Anterior cingulate cortex (tissue), 58 donors: ENCODE measurements at places on chromosomes 11 and 22.

DNA sequence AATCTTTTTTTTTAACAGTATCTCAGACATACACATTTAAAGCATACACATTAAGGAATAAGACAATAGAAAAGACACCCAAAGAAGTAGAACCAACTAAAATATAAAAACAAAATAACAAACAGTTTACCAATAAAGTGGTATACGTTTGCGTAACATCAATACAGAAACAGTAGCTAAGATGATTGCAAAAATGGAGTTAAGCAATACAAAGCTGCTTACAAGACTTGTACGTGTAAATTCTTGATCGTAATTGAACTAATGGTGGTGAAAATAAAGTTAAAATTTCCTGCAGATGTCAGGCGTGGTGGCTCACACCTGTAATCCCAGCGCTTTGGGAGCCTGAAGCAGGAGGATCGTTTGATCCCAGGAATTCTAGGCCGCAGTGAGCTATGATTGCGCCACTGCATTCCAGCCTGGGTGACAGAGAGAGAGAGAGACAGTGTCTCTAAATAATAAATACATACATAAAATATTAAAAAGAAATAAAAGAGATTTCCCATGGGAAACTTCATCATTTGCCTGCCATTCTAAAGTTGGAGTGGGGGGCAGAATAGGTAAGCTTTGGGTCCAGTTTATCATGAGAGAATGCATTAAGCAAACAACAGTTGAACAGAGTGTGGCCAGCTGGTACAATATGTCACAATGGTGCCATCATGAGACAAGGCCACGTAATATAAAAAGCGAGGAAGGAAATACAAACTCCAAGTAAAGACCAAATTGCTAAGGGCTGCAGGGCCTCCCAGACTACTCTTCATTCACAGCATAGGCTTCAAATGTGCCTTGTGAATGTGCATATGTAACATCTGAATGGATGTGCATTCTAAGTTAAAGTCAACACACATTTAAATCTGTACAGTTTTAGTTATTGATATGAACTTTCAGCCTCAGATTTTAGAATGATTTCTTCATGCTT is 38.9 kb upstream of the EED start:
- no peak for DNase-seq

- DNase-seq: peak; percentile 61
Measured at GRCh38 chr22:36343720-36344105, 44.1 kb downstream of the MYH9 start.

GRCh38 chr11:114522818-114523217 is 36.9 kb downstream of the NXPE1 start:
- DNase-seq: no peak

GRCh38 chr11:123690485-123690884 is 36.1 kb upstream of the SCN3B start:
- peak; percentile 39 for DNase-seq

GRCh38 chr11:70667767-70668166 is 269.4 kb downstream of the CTTN start:
- no peak for DNase-seq

GRCh38 chr11:95253141-95253540 is 22.1 kb upstream of the SESN3 start:
- DNase-seq: no peak

- DNase-seq: no peak
Measured at GRCh38 chr11:1759851-1760220, 3.9 kb downstream of the CTSD start.

DNA sequence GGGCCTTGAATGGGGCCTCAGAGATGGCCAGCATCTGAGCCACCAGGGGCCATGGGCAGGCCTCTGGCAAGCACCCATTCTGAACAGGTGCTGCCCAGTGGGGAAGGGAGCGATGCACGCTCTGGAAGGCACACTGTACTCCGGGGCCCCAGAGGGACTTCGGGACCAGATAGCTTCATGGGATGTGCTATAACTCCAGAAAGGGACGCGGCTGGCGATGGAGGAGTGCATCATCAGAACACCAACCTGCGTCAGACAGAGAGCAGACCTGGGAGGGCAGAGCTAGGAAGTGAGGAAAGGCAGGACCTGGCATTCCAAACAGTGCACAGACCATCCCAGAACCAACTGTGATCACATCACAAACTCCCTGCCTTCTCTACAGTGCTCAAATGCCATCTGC is 16.8 kb downstream of the DGCR2 start:
- no peak for DNase-seq

GRCh38 chr11:34614344-34615104 is 6.4 kb upstream of the EHF start:
- DNase-seq: no peak

GRCh38 chr11:122559734-122560382 is 95.7 kb upstream of the UBASH3B start:
- DNase-seq: no peak

GRCh38 chr22:17106785-17107546 is 14.2 kb downstream of the TMEM121B start:
- DNase-seq: no peak

GRCh38 chr11:5348551-5349194 is 2.6 kb upstream of the OR51B6 start:
- DNase-seq: no peak

DNA sequence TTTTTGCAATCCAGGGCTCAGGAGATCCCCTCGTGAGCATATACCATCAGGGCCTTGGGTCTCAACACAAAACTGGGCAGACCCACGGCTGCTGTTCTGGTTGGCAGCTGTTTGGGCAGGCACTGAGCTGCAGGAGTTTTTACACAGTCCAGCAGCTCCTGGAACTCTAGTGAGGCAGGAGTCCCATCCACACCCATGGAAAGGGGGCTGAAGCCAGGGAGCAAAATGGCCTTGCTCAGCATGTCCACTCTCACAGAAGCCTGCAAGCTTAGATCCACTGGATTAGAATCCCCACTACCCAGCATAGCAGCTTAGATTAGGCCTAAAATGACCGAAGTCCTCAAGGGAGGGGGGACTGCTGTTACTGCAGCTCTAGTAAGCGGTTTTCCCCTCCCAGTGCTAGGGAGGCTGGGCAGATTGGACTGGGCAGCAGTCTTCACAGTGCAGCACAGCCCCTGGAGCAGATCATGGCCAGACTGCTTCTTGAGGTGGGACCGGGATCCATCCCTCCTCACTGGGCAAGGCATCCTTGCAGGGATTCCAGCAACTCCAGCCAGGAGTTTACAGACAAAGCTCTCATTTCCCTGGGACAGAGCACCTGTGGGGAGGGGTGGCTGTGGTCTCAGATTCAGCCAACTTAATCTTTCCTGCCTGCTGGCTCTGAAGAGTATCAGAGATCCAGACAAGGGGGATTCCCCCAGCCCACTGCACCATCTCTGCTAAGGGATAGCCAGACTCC is 36.4 kb upstream of the CARD16 start:
- DNase-seq: no peak

- no peak for DNase-seq
Measured at GRCh38 chr11:47514825-47515647, 37.9 kb downstream of the CELF1 start.

- no peak for DNase-seq
Measured at GRCh38 chr22:22181341-22181850, 63.2 kb upstream of the VPREB1 start.

- no peak for DNase-seq
Measured at GRCh38 chr22:27409299-27409698, 392.3 kb downstream of the MN1 start.

DNA sequence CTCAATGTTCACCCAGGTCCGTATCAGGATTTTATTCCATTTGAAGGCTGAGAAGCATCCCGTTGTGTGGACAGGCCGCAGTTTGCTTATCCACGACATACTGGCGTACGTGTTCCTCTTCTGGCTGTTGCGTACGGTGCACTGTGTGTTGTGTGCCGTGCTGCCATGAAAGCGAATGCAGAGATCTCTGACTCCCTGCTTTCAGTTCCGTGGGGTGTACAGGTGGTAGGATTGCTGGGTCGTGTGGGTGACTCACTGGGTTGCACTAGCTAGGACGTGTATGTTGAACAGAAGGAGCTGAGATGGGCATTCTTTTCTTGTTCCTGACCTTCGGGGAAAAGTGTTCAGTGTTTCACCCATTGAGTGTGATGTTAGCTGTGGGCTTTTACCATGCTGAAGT is 10.3 kb downstream of the SELENOO start:
- no peak for DNase-seq

DNA sequence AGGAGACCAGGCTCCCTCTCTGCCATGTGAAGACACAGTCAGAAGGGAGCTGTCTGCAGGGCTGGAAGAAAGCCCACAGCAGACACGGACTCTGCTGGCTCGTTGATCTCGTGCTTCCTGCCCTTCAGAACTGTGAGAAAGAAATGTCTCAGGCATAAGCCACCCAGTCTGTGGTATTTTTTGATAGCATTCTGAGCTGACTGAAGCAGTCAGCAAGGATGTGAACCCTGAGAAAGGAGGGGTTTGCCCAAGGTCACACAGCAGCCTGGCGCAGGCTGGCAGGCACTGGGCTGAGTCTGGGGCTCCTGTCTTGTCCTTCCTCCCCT is 255.1 kb upstream of the B3GAT1 start:
- DNase-seq: no peak

- no peak for DNase-seq
Measured at GRCh38 chr11:45446998-45447397, 160.9 kb upstream of the SYT13 start.
